RWPE1 (cell line): ENCODE measurements at places on chromosomes 12 and 14.
A peak's percentile ranks its signal among the peaks of the same experiment; 100 is the strongest.

DNA sequence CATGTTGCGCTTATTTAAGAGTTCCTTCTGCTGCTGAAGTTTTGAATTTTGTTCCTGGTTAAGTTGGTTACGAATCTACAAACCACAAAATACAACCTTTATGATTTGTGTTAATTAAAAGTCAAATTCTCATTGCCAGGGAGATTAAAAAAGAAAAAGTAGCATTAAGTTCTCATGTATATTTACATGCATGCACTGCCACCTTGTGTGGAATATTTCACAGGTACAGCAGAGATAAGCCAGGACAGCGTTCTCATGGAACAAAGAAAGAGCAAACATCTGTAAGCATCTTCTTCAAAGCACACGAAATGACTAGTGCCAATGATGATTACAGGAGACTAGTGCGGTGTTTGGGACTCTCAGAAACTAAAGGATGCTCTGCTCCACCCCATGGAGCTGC lies 34.2 kb downstream of the ZFYVE21 start:
- no peak for DNase-seq

- DNase-seq: peak; percentile 34
Observed at GRCh38 chr14:89773644-89774316, 180.8 kb downstream of the EFCAB11 start.

DNA sequence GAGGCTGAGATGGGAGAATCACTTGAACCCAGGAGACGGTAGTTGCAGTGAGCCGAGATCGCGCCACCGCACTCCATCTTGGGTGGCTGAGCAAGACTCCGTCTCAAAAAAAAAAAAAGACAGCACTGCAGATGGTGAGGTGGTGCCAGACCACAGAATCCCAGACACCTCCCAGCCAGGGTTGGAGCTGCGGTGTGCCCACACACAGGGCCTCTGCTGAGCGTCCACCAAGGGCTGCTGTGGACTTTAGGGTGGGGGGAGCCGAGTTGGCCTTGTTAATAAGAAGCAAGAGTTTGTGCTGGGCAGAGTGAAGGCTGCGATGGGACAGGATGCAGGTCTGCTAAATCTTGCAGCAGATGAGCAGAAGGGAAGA lies 14.2 kb downstream of the KMT5A start:
- no peak for DNase-seq

DNA sequence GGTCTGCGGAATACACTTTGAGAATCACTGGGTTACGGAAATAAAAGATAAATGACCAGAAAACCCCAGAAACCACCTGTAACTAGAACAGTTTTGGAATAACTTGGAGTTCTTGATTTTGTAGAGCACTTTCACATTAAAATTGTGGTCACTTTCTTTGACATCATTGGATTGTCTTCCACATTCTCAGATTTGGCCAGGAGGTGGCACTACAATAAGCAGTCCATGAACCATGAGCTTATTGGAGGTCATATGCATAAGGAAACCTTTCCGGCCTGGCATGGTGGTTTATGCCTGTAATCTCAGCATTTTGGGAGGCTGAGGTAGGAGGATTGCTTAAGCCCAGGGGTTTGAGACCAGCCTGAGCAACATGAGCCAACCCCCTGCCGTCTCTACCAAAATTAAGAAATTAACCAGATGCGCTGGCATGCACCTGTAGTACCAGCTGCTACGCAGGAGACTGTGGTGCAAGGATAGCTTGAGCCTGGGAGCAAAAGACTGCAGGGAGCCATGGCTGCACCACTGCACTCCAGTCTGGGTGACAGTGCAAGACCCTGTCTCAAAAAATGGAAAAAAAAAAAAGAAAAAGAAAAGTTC lies 107.7 kb upstream of the CAND1 start:
- no peak for DNase-seq

DNA sequence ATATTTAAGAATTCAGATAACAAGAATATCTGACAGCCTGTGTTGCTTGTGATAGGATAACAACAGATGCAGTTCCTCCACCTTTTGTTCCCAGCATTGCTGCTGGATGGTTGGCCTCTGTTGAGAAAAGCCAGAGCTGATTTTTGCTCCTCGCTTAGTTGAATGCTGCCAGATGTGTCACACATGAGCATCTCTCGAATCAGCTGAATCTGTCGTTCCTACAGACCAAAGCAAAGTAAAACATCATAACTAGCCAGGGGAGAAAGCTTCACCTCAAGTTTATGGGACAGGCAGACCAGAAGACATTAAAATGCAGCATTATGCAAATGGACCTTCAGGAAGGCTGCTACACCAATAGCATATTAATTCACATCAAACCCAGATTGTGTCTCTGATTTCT lies 20.1 kb downstream of the RACGAP1 start:
- DNase-seq: no peak

- peak; percentile 11 for DNase-seq
Observed at GRCh38 chr12:105939181-105939721, 199.5 kb downstream of the NUAK1 start.

- DNase-seq: no peak
Observed at GRCh38 chr12:108515916-108516315, 839 bp downstream of the FICD start.

DNA sequence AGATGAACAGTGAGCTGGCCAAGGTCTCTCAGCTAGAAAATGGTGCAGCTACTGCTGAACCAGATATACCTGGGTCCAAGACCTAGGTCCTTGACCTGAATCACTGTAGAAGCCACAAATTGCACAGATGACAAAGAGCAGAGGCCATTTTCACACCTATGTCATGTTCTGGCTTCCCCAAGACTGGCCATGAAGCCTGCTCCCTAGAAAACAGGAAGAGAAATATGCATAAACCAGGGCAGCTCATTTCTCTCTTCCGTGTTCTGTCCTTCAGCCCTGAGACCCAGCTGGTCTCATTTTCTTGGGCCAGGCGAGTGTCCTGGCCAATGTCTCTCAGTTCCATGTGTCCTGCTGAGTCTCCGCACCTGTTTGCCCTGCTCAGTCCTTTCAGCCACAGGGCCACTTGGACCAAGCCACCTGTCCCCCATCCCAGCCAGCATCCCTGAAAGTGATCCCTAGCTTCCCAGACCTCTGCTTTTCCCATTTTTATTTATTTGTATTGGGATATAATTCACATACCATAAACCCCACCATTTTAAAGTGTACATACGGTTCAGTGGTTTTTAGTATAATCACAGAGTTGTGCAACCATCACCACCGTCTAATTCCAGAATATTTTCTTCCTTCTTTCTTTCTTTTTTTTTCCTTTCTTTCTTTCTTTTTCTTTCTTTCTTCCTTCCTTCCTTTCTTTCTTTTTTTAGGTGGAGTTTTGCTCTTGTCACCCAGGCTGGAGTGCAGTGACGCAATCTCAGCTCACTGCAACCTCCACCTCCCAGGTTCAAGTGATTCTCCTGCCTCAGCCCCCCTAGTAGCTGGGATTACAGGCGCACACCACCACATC lies 27.0 kb downstream of the P2RX7 start:
- DNase-seq: no peak

GRCh38 chr12:94621662-94622359 lies 28.5 kb downstream of the TMCC3 start:
- peak; percentile 96 for DNase-seq
